ENCODE measurements at places on chromosomes 3 and 15. TPM values are rescaled to one million over a fixed set of nuclear protein-coding genes. Genes with fewer than 3 reads are reported as not detected.

DNA sequence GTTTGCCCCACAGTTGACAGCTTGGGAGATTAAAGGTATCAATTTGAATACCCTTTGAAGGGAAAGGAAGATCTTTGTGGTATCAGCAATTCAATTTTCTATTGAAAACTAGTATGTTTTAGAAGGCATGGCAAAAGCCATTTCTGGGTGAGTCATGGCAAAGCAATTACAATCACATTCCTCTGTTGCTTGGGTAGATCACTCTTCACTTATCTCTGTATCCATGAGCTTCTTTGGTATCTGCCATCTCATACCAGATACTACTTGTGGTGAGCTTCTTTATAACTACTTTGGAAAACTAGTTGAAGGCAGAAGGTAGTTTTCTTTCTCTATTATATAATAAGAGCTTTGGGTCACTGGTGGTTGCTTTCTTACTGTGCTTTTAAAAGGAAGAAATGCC lies 28.3 kb upstream of the LSAMP start:
- H3K27me3 ChIP-seq: no peaks in the 10 kb centered on the region
- no peak for DNase-seq
- peaks cover 12% of the 10 kb centered on the region for H3K4me1 ChIP-seq
- H3K4me3 ChIP-seq: no peak overlapping the region

GRCh38 chr3:192434186-192434585 lies 293.2 kb downstream of the FGF12 start:
- peaks cover 28% of the 10 kb centered on the region for H3K27me3 ChIP-seq
- no peaks in the 10 kb centered on the region for H3K36me3 ChIP-seq
- no peak overlapping the region for H3K4me3 ChIP-seq
- no peaks in the 10 kb centered on the region for H3K4me1 ChIP-seq

- H3K27ac ChIP-seq: no peak overlapping the region
- H3K4me3 ChIP-seq: no peak overlapping the region
- no peak for DNase-seq
- H3K36me3 ChIP-seq: peaks cover 10% of the 10 kb centered on the region
Measured at GRCh38 chr3:156377266-156377665, 177.7 kb downstream of the SSR3 start.

DNA sequence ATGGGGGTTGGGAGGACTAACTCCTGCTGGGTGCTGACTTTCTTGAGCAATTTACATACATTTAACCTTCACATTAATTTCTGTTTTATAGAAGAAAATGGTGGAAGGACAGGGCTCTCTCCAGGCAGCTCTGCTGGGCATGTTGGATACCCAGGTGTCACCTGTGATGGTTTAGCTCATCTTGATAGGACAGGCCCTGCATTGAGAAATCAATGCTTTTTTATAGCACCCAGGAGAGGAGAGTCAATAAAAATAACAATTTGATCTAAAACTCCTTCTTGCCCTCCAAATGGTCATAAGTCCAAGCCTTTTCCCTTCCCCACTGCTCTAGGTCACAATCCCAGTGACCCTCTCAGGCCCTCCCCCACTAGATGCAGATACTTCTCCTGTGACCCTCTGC lies 48.3 kb upstream of the RBP1 start:
- H3K27ac ChIP-seq: no peak overlapping the region
- H3K4me3 ChIP-seq: no peak overlapping the region
- no peaks in the 10 kb centered on the region for H3K36me3 ChIP-seq
- no peak for DNase-seq
- peaks cover 11% of the 10 kb centered on the region for H3K27me3 ChIP-seq

DNA sequence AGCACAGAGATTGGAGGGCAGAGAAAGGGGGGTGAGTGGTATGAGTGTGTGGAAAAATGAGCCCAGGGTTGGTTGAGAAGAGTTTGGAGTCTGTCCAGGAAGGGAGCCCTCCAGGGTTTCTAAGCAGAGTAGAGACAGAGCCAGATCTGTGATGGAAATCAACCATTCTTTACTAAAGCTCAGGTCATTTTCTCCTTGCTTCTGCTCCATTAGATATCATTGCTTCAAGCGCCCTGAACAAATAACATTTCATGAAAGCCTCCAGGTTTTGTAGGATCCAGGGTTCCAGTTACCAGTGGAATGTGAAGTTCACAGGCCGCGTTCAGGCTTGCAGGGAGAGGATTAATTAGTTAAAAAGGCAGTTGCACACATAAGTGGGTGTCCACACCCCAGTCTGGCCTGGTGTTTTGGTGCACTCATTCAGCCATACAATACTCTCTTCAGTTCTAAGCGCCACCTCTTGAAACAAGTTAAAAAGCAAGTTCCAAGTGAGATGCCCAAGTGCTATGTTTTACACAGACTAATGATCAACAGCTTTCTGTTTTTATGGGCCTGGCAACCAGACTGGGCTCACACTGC lies 16.4 kb upstream of the BOC start:
- no peak for DNase-seq
- H3K36me3 ChIP-seq: no peaks in the 10 kb centered on the region
- no peaks in the 10 kb centered on the region for H3K27me3 ChIP-seq

GRCh38 chr3:150429767-150430671 lies 21.9 kb downstream of the TSC22D2 start:
- H3K36me3 ChIP-seq: peaks cover 5% of the 10 kb centered on the region
- no peak overlapping the region for H3K4me3 ChIP-seq
- no peaks in the 10 kb centered on the region for H3K27me3 ChIP-seq
- no peak for DNase-seq

DNA sequence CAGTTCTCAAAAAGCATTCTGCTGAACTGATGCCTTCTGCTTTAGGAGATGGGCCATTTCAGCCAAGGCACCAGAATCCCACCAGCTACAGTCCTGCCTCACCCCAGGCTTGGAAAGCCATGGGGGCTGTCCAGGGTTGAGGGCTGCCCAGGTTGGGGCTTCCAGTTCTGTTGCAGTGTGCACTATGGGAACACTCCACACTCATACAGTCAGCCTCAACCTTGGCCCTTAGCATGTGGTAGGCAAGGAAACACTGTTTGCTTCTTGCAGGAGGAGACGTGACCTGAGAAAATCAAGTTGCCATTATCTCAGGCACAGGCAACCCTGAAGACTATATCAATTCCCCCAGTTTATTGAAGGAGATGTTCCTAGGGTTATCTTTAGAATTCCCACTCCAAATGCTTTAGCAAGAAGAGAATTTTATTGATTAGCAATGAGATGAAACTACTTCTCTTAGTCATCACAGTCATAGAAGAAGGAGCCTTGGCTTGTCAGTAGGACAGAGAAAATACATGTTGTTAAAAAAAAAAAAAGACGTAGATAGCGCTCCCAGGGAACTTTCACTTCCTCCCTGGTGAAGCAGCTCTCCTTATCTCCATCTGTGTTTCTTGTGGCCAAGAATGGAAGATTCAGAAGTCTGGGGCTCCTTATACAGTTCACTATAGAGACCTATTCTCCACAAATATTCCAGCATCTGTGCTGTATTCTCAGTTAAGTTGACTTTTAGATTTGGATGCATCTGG lies 38.3 kb upstream of the IL12A start:
- H3K4me3 ChIP-seq: no peak overlapping the region
- DNase-seq: no peak
- H3K27ac ChIP-seq: no peak overlapping the region
- peaks cover 9% of the 10 kb centered on the region for H3K4me1 ChIP-seq
- H3K36me3 ChIP-seq: no peaks in the 10 kb centered on the region

DNA sequence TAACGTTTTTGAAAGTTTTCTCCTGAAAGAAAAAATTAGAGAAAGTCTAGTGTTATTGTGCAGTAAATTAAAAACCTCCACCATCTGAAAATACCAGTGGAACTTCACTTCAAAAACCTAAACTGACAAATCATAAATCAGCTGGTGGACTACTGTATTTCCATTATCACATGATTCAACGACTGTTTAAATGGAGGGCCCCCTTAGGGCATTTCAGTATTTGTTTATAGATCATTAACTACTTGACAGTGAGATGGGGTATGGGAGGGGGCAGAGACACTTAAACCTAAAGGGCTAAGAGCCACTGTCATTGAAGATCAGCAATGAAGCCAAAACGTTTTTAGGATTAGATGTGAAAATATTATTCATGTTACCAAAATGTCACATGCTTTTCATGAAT lies 8.8 kb upstream of the C15orf61 start:
- DNase-seq: no peak
- no peak overlapping the region for H3K4me3 ChIP-seq
- peaks cover 25% of the 10 kb centered on the region for H3K4me1 ChIP-seq
- H3K36me3 ChIP-seq: peaks cover 13% of the 10 kb centered on the region

GRCh38 chr15:100671124-100671680 lies 68.8 kb downstream of the ASB7 start:
- no peaks in the 10 kb centered on the region for H3K36me3 ChIP-seq
- DNase-seq: no peak
- peaks cover 4% of the 10 kb centered on the region for H3K4me1 ChIP-seq
- no peak overlapping the region for H3K4me3 ChIP-seq

GRCh38 chr3:185397676-185398075 lies 34.7 kb downstream of the MAP3K13 start:
- no peak for DNase-seq
- no peaks in the 10 kb centered on the region for H3K27me3 ChIP-seq
- H3K4me1 ChIP-seq: no peaks in the 10 kb centered on the region
- no peak overlapping the region for H3K4me3 ChIP-seq
- H3K27ac ChIP-seq: no peak overlapping the region
- H3K36me3 ChIP-seq: peaks cover 1% of the 10 kb centered on the region

GRCh38 chr3:123713211-123713610 lies 128.4 kb upstream of the HACD2 start:
- peak overlapping the region; percentile 62 for H3K27ac ChIP-seq
- no peaks in the 10 kb centered on the region for H3K27me3 ChIP-seq
- peaks cover 77% of the 10 kb centered on the region for H3K4me1 ChIP-seq
- no peak for DNase-seq
- no peaks in the 10 kb centered on the region for H3K36me3 ChIP-seq

DNA sequence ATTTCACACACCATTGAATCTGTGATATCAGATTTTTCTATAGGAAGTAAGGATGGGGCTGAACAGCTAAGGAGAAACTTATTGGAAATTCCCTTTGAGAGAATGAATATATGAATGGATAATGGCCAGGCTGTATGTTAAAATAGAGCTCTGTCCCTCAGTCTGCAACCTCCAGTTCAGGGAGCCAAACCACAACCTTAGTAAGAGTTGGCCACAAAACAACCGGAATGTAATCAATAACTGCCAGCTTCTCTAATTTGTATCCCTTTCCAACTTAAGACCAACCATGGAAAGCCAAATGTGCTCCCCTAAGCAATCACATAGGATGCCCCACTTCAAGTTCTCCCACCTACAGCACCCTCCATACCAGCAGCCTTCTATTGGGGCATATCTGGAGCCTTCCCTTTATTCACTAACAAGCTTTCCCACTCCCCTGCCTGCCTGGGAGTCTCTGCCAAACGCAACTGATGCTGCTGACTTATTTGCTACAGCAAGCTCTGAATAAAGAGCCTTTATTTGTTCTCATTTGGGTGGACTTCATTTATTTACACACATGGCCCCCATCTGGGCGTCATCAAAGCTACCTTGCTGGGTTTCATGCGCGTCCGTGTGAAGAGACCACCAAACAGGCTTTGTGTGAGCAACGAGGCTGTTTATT lies 75.4 kb upstream of the LARS2 start:
- H3K36me3 ChIP-seq: no peaks in the 10 kb centered on the region
- H3K27me3 ChIP-seq: peaks cover 34% of the 10 kb centered on the region
- no peak for DNase-seq

GRCh38 chr3:153704115-153704514 lies 417.1 kb upstream of the ARHGEF26 start:
- H3K4me1 ChIP-seq: no peaks in the 10 kb centered on the region
- H3K27me3 ChIP-seq: peaks cover 15% of the 10 kb centered on the region
- no peak overlapping the region for H3K27ac ChIP-seq
- no peak overlapping the region for H3K4me3 ChIP-seq
- DNase-seq: no peak
- H3K36me3 ChIP-seq: no peaks in the 10 kb centered on the region

DNA sequence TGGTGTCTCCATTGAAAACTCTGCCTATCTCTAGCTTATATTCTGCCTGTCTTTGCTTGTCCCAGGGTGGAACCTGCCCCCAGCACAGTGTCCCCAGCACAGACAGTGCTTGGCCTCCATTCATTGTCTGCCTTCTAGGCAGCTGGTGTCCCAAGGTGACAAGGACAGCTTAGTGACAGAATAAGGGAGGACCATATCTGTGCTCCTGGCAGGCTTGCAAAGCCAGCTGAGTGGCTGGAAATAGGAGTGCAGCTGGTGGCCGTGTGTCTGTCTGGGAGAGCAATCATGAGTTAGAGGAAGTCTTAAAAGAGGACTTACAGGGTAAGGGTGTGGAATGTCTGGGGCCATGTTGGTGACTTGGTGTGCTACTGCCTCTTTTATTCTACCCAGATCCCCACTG lies 33.4 kb downstream of the SCN5A start:
- peak; percentile 47 for DNase-seq
- no peak overlapping the region for H3K27ac ChIP-seq
- peaks cover 9% of the 10 kb centered on the region for H3K27me3 ChIP-seq
- no peaks in the 10 kb centered on the region for H3K4me1 ChIP-seq

Gene SLC6A11
- total RNA-seq: not detected

Gene FBXL22
- 3.9 TPM for total RNA-seq

Gene SERPINI2
- not detected for total RNA-seq

Gene BHLHE40
- 75.5 TPM for total RNA-seq

Gene ABHD10
- total RNA-seq: 26.3 TPM

Gene PRR20G
- total RNA-seq: not detected

Gene PCLAF
- 8.3 TPM for total RNA-seq

Gene CFAP20DC
- 3.1 TPM for total RNA-seq

Gene FYCO1
- total RNA-seq: 28.1 TPM

Gene RASL12
- 1.7 TPM for total RNA-seq

Gene EDC3
- 46.0 TPM for total RNA-seq

All from chondrocyte (in vitro differentiated cells).